ENCODE measurements at places on chromosomes 5 and 9. TPM values are rescaled to one million over a fixed set of nuclear protein-coding genes. Genes with fewer than 3 reads are reported as not detected.

GRCh38 chr5:71782393-71782770, 63.3 kb downstream of the CARTPT start:
- no peak for DNase-seq
- no peak overlapping the region for H3K27ac ChIP-seq
- H3K27me3 ChIP-seq: no peaks in the 10 kb centered on the region
- peaks cover 12% of the 10 kb centered on the region for H3K4me1 ChIP-seq
- no peaks in the 10 kb centered on the region for H3K36me3 ChIP-seq

DNA sequence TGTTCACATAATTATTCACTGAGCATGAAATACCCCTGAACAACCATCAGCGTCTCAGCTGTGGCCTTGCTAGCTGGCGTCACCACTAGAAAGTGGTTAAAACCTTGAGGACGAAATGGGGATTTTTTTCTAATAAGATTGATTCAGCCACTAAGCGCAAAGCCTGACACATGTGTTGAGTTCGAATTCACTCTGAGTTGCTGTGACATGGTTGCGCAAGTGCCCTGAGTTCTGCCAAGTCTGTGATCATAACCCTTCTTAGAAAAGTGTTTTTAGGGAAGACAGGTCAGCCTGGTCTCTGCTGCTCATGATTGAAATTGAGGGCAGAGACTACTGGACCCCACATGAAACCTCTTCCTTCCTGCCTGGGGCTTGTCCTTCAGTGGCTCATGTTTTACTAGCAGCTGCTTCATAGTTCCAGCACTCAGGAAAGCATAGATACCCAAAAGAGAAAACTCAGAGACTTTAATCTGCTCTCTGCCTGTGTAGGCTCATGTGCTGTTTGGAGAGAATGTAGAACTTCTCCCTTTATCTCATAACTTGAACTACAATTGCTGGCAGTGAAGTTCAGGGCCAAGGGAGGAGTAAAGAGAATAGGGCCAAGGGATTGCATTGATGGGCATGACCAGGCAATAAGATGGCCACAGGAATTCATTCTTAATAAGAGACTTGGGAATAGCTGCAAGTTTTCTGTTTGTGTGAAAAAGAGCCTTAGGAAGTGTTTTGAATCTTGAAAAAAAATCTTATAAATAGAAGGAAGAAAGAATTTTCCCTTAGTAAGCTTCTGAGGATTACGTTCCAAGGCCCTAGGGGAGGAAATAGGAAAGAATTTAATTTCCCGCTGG, 66.8 kb upstream of the CXCL14 start:
- H3K36me3 ChIP-seq: no peaks in the 10 kb centered on the region
- no peaks in the 10 kb centered on the region for H3K27me3 ChIP-seq
- no peak overlapping the region for H3K27ac ChIP-seq
- H3K4me3 ChIP-seq: no peak overlapping the region

DNA sequence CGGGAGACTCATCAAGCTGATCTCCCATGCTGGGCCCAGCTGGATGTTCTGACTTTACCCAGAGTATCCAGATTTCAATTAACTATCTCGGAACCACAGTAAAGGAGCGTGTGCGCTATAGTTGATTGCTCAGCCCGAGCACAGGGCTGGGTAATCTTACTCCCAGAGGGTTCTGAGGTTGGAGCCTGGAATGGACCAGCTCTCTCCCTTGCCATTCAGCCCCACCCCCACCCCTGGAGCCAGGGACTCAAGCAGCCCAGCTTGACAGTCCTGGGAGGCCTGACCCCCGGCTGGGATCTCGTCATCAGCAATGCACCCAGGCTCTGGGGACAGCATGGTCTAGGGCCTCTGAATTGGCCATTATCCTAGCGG, 23.7 kb upstream of the PTGES start:
- H3K4me3 ChIP-seq: no peak overlapping the region
- H3K27ac ChIP-seq: no peak overlapping the region
- no peaks in the 10 kb centered on the region for H3K27me3 ChIP-seq
- no peaks in the 10 kb centered on the region for H3K36me3 ChIP-seq

- no peak overlapping the region for H3K27ac ChIP-seq
- no peaks in the 10 kb centered on the region for H3K27me3 ChIP-seq
Measured at GRCh38 chr9:14133394-14133793, 180.5 kb downstream of the NFIB start.

Gene FOXD4L4
- total RNA-seq: 0.38 TPM

Gene FOXD1
- 0.04 TPM for total RNA-seq

Gene OCLN
- total RNA-seq: 34.8 TPM

Gene CTNND2
- not detected for total RNA-seq
